ENCODE measurements at places on chromosomes 11 and 22. TPM values are rescaled to one million over a fixed set of nuclear protein-coding genes. Genes with fewer than 3 reads are reported as not detected.

C2CD2L gene
- total RNA-seq = 17.8 TPM

KCNE3 gene
- 107 TPM for total RNA-seq

GPHA2 gene
- total RNA-seq = not detected

OR10D3 gene
- total RNA-seq = not detected

- DNase-seq = no peak
These were observed 97.7 kb downstream of the ABTB2 start for GRCh38 chr11:34260072-34260575.

DNA sequence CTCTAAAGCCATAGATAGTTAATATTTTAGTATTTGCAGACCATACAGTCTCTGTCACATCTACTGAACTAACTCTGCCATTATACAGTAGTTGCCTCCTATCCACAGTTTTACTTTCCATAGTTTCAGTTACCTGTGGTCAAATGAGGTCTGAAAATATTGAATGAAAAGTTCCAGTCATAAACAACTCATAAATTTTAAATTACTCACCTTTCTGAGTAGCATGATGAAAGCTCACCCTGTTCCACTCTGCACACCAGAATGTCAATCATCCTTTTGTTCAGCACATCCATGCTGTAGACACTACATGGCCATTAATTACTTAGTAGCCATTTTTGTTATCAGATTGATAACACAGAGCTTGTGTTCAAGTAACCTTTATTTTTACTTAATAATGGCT lies 51.7 kb upstream of the ME3 start:
- no peak for DNase-seq

DNA sequence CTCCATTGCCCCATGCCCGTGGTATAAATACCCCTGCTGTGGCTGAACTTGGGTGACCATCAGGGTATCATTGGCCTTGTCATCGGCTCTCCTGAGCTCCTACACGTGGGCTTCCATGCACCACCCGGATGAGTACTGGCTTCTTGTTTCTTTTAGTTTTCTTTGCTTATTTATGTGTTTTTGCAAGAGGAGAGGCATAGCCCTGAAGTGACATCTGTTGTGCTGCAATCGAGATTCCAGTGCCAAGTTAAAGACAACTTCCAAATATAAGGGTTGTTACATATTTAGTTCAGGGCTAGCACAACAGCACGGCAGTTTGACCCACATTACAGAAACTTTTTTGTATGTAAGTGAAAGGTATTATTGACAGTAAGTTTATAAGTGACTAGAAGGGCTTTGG lies 1087.1 kb downstream of the TBC1D22A start:
- no peak for DNase-seq

DNA sequence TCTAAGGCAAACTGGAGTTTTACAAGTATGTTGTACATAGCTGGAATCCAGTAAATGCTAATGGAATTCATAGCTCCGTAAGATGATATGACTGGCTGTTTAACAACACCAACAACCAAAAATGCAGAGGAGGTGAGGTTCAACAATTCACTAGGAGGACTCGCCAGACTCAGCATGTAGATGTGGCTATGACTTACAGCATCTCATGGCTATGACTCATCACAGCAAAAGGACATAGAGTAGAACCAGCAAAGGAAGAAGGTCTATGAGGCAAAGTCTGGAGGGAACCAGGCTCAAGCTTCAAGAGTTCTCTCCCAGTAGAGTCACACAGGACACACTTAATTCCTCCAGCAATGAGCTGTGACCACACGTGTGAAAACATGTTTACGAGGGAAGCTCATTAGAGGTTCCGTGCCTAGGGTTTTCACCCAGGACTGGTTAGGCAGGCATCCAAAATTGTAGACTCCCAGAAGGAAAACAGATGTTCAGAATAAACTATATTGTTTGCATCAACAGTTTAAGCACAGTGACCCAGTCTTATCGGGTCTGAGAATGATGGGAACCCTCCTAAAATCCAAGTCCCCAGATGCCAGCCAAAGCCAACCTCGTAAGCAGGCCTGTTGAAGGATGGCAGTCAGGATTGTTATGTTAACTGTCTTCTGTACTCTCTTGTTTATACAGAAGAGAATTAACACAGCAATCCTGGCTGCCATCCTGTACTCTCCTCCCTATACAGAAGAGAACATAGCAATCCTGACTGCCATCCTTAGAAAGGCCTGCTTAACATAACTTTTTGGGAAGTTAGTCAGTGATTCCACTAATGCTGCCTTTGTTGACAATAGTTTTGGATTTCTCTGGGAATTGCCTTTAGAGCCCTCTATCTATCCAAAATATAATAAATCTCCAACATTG lies 116.6 kb downstream of the LARGE1 start:
- no peak for DNase-seq

- DNase-seq = no peak
These were observed 115.1 kb upstream of the CRYBB3 start for GRCh38 chr22:25084405-25085107.

DNA sequence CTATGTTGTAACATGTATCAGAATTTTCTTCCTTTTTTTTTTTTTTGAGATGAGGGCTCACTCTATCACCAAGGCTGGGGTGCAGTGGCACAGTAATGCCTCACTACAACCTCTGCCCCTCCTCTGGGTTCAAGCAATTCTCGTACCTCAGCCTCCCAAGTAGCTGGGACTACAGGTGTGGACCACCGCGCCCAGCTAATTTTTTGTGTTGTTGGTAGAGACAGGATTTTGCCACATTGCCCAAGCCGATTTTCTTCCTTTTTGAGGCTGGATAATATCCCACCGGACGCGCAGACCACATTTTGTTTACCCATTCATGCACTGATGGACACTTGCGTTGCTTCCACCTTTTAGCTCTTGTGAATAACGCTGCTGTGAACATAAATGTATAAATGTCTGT lies 97.0 kb downstream of the BRD1 start:
- DNase-seq = no peak

DNA sequence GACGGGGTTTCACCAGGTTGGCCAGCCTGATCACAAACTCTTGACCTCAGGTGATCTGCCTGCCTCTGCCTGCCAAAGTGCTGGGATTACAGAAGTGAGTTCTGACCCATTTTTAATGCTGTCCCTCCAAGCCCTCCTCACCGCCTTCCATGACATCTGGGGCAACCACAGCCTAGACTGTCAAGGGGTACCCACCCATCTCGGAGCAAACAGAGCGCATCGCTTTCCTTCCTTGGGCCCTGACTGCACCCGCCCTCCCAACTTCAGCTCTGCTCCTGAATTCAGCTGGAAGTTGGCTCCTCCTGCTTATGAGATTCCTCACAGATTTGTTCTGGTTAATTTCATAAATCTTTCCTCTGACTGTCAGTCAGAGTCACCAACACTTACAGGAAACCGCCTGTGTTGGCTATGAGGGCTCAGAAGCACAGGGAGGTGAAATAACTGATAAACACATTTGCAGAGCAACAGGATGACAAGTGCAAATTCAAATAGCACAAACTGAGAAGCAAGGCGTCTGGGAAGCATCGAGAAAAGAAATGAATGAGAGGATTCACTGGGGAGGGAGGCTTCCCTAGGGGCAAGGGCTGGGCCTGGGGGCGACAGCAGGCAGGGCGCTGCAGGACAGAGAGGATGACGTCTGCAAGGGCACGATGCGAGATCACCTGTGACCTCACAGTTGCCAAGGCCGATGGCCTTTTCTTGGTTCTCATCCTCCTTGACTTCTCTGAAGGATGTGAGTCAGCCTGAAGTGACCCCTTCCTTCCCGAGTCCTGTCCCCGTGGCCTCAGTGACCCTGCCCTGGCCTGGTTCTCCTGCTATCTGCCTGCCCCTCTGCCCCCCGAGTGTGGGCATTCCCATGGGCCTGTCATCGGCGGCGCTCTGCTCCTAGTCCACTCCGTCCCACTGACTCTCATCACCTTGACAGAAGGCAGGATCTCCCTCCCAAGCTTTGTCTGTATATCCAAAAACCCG lies 6.1 kb downstream of the IFT27 start:
- no peak for DNase-seq

- no peak for DNase-seq
These were observed 3.9 kb downstream of the TUBA8 start for GRCh38 chr22:18114495-18114894.
